PC-9 (cell line): ENCODE measurements at places on chromosomes 5 and 9. TPM values are rescaled to one million over a fixed set of nuclear protein-coding genes. Genes with fewer than 3 reads are reported as not detected.

The HRH2 gene
- not detected in 2 replicates for total RNA-seq

The SPATA31E1 gene
- not detected in 2 replicates for total RNA-seq

The PLAC8L1 gene
- not detected in 2 replicates for total RNA-seq

The GHR gene
- not detected in 2 replicates for total RNA-seq

The TUSC1 gene
- 0.39 and 0.88 TPM in 2 replicates for total RNA-seq

The FOXD4L5 gene
- total RNA-seq, result 0.37 and 0.40 TPM in 2 replicates

The CD274 gene
- total RNA-seq, result 2.3 and 4.4 TPM in 2 replicates

The SH3PXD2B gene
- 26.1 and 29.3 TPM in 2 replicates for total RNA-seq

The ECPAS gene
- total RNA-seq, result 79.3 and 123 TPM in 2 replicates

The CYLC2 gene
- total RNA-seq, result not detected in 2 replicates

The SLC36A3 gene
- not detected in 2 replicates for total RNA-seq

The CDH12 gene
- total RNA-seq, result not detected in 2 replicates

The GAPT gene
- not detected in 2 replicates for total RNA-seq

GRCh38 chr5:141101059-141101458 is 786 bp downstream of the PCDHB3 start:
- no peak for DNase-seq

GRCh38 chr5:39825301-39825700 is 400.5 kb upstream of the DAB2 start:
- no peak for DNase-seq

- no peak for DNase-seq
Measured at GRCh38 chr5:56011835-56012234, 17.1 kb upstream of the IL6ST start.

GRCh38 chr5:65050826-65051498 is 282.2 kb downstream of the CWC27 start:
- DNase-seq, result no peak

GRCh38 chr5:172561151-172561550 is 79.9 kb upstream of the NEURL1B start:
- DNase-seq, result no peak

GRCh38 chr9:99445371-99445891 is 223.3 kb downstream of the SEC61B start:
- peak; percentile 58 for DNase-seq

DNA sequence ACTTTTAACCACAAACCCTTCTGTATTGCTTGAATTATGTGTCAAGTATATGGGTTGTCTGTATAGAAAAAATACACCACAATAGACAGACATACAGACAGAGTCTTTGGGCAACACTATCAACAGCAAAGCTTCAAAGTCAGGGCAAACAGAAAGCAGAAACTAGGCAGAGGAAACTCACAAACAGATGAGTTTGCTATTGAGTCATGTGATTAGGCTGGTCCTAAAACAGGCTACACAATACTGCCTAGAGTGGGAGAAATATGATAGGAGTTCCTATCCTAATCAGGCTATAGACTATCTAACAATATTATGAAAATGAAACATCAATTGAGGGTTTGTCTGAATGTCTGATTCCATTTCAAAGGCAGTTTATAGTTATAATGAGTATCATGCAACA is 156.4 kb downstream of the EDIL3 start:
- no peak for DNase-seq

DNA sequence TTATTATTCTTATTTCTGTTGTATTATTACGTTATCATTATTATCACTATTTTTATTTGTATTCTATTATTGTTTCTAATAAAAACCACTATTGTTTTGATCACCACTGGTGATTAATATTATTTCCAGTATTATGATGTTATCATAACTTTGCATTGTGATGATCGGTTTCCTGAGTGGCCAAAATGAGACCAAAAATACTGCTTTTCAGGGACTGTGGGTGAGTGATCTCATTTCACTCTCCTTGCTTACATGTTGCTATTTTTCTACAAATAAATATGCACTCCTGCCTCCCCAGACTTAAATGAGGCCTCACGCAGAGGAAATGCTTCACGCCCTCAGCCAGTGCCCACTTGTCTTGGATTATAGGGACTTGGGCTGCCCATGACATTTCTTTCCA is 78.4 kb downstream of the LRSAM1 start:
- no peak for DNase-seq

DNA sequence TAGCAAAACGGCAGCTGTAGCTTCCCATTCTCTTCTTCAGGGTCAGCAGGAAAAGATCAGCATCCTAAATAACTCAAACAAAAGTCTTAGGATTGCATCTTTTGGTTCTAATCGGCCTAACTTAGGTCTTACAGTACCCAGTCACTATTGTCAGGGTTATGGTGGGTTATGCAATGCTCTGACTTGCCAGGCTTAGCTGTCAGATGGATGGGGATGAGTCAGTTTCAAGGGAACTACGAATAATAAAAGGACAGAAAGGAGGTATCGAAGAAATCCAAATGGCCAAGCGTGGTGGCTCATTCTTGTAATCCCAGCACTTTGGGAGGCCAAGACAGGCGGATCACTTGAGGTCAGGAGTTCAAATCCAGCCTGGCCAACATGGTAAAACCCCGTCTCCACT is 46.5 kb downstream of the PPP1R2B start:
- no peak for DNase-seq

DNA sequence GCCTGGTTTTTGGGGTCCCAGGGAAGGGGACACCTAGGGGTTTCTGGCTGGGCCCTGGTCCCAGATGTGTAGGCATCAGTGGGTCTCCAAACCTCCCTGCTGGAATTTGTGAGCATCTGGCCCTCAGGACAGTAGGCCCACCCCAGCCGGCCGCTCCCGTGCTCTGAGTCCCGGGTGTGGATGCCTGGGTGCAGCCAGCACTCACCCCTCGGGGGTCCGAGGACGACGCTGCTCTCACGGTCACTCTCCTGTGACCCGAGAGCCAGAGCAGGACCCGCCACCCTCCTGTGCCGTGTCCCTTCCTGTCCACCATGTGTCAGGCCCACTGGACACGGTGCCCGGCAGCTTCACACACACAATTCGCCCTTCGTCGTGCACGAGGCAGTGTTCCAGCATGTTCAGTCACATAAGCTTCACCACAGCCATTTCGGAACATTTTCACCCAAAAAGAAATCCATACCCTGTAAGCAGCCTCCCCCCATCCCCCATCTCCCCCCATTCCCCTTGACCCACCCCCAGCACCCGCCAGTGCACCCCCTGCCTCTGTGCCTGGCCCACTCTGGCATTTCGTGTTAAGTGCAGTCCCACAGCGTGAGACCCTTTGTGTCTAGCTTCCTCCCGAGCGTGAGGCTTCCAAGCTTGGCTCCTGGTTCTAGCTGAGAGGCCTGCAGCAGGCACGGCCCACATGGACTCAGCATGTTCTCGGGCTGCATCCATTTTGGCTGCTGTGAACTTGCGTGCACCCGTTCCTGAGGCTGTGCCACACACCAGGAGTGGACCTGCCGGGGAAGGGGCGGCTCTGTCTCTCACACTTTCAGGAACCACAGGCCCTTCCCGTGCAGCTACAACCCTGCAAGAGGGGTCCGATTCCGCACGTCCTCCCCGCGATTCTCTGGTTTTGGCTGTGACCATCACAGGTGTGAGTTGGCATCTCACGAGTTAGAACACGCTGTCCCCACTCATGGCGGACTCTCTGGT is 40.5 kb downstream of the NKD2 start:
- no peak for DNase-seq

- peak; percentile 41 for DNase-seq
Measured at GRCh38 chr5:75020016-75020656, 32.2 kb downstream of the GCNT4 start.

DNA sequence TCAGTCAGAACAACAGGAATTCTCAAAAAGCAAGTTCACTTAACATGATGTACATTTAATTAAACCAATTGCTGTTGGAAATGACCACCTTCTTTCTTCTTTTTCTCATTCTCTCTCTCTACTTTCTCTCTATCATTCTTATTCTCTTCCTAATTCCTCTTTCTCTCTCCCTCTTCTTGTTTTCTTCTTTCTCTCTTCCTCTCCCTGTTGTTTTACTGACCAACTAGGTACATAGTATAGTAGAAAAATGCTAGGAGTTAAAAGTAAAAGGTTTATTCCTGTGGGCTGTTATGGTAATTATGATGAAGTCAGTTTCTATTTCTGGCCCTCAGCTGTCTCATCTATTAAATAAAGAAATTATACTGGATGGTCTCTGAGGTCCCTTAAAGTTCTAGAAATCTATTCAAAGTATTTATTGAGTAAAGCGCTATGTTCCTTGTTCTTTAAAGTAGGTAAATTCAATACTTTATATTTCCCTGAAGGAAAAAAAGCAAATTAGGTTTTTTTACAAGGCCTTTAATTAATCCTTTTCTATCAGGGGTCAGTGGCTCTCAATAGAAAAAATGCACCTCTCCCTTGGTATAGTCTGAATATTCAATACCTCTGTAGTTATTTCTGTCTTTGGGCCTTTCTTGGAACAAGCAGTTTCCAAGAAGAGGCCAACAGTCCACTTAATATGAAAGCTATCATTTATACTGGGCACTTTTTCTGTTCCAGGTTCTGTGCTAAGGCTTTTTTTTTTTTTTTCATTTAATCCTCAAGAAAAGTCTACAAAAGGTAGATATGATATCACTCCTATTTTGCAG is 102.3 kb upstream of the SLC30A5 start:
- no peak for DNase-seq

DNA sequence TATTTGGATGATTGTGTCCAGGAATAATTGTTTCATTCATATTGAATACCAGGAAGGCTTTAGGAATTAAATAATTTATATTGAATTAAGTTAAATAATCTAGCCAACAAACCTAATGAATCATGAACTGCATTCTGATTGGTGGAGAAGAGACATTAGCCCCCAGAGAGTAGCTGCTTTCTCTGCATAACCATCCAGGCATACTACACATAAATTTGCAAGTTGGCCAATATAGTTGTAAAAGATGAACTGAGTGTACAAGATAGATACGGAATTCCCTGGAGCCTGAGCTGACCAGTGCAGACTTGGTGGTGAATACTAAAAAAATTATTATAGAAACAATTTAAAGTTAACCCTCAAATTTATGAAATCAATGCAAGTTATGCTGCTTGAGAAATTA is 311.8 kb upstream of the KIF2A start:
- DNase-seq, result no peak

DNA sequence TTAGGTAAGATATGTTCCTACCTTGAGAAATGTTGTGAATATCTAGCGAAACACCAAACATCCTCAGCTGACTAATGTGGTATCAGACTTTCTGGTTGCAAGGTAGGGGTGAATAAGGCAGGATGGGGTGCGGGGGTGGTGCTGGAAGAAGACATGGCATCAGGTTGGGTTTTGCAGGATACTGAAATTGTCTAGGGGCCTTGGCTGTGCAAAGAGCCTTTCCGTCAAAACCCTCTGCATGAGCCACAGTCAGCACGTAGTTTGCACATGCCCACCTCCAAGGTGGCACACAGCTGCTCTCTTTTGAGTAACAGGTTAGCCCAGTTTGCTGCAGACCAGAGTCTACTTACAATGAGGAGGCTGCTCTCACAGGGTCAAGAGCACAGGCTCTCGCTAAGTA is 42.0 kb downstream of the SFXN1 start:
- no peak for DNase-seq
